SJSA1 (cell line): ENCODE measurements at places on chromosomes 12 and 14. TPM values are rescaled to one million over a fixed set of nuclear protein-coding genes. Genes with fewer than 3 reads are reported as not detected.

DNA sequence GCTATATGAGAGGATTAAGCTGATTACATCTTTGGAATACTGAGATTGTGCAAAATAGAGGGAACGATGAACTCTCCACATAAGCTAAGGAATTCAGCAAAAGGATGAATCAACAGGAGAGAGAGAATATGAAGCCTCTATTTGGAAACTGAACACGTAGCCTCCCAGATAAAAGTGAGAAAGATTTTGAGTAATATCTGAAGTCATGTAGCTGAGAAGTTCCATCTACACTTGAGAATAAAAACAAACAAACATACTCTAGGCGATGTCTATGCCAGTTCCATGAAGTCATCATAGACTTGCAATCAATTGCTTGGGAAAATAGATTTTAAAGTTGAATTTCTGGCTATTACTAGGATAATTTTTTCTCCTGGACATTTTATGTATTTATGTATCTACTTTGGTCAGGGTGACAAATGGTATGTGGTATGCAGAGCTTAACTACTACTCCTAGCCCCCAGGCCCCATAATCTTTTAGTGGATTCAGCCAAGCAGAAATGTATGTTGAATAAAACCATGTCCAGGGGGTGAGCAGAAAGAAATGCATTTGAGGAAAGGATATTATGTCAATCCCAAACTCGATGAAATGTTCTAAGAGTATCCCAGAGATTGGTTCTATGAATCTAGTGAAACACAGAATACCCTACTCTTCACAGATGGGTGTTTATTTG, 627.4 kb downstream of the DIO2 start:
- no peak for DNase-seq

DNA sequence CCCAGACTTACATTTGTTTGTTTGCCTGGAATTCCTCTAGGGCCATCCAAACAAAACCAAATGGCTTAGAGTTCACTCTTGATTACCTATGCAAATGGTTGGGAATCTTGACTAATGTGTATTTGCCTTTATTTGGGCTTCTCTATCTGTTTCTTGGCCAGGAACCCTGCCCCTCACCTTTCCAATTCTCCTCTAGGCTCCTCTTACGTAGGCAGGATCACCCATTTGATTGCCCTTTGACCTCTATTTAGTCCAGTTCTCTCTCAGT, 123.0 kb upstream of the DYRK2 start:
- no peak for DNase-seq

The C12orf60 gene
- 0.53 and 1.4 TPM in 2 replicates for total RNA-seq

GRCh38 chr12:117152793-117153775, 37.2 kb downstream of the FBXO21 start:
- no peak for DNase-seq

GRCh38 chr14:100436745-100437406, 113.7 kb downstream of the SLC25A47 start:
- DNase-seq: no peak
